ENCODE measurements at places on chromosomes 6 and 20. TPM values are rescaled to one million over a fixed set of nuclear protein-coding genes. Genes with fewer than 3 reads are reported as not detected.

GRCh38 chr6:85551264-85551663, 42.4 kb downstream of the SNX14 start:
- DNase-seq = no peak

GRCh38 chr6:56771189-56771588, 128.5 kb upstream of the DST start:
- no peak for DNase-seq

- DNase-seq = peak; percentile 36
Measured at GRCh38 chr6:161235776-161236633, 37.9 kb downstream of the AGPAT4 start.

GRCh38 chr6:56403745-56404144, 156.4 kb upstream of the COL21A1 start:
- no peak for DNase-seq

GRCh38 chr6:39421383-39422225, 99.1 kb upstream of the KCNK16 start:
- DNase-seq = no peak

DNA sequence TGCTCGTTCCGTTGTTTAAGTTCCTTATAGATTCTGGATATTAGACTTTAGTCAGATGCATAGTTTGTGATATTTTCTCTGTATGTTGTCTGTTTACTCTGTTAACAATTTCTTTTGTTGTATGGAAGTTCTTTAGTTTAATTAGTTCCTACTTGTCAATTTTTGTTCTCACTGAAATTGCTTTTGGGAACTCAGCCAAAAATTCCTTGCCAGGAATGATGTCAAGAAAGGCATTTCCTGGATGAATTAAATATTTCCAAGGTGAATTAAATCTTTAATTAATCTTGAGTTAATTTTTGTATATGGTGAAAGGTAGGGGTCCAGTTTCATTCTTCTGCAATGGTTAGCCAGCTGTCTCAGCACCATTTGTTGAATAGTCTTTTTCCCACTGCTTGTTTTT, 406.2 kb upstream of the NOX3 start:
- no peak for DNase-seq

GRCh38 chr6:39330057-39330456, 7.6 kb upstream of the KCNK16 start:
- DNase-seq = no peak

CHMP4B gene
- polyA plus RNA-seq = 198 TPM

FLRT3 gene
- 0.87 TPM for polyA plus RNA-seq

Measured in brain (organoid and tissue), 16 donors.